ENCODE measurements at places on chromosomes 16 and 17.

DNA sequence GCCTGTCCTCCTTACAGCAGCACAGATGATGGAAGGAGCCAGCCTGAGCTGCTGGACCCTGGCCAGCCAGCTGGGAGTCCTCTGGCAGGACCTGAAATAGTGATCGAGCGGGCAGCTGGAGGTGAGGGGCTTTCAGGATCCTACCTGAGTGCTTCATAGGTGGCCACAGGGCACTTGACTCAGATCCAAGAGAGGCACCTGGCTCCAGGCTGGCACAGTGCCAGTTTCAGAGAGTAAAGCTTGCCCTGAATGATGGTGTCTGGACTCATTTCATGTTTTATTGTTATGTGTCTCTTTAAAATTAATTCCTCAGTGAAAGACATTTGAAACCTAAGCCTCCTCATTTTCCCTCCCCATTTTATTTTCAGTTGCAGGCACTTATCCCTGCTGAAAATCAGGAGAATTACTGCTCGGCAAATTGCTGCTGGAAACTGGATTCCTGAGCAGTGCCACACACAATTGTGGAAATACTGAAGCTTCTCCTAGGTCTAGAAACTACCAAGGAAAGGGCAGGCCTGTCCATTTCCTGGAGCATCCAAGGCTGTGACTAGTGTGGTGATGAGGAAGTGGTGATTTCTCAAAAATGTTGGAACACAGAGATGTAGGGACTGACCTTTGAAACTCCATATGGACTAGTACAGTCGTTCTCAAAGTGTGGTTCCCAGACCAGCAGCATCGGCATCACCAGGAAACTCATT, 16.1 kb upstream of the ADAMTS18 start:
- no peak for DNase-seq

DNA sequence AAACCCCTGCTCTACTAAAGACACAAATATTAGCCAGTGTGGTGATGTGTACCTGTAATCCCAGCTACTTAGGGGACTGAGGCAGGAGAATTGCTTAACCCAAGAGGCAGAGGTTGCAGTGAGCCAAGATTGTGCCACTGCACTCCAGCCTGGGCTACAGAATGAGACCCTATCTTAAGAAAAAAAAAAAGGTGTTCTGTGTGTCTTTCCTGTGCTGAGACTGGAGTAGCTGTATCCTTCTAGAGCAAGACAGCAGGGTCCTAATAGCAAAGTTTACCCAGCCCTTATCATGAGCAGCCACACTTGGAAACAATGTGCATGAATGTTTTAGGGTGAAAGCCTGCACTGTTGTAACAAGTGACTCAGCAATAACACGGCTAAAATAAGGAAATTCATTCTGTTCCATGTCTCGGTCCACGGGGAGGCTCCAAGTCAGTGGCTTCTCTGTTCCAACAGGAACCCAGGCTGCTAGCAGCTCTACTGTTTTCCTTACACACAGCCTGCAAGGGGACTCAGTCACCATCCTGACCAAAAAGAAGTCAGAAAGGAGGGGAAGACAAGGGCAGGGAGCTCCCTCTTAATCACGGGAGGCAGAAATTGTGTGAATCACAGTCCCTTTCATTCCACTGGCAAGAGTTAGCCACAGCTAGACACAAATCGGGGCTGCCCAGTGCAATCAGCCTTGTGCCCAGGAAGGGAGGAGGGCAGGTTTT, 7.1 kb upstream of the SLC5A11 start:
- no peak for DNase-seq

DNA sequence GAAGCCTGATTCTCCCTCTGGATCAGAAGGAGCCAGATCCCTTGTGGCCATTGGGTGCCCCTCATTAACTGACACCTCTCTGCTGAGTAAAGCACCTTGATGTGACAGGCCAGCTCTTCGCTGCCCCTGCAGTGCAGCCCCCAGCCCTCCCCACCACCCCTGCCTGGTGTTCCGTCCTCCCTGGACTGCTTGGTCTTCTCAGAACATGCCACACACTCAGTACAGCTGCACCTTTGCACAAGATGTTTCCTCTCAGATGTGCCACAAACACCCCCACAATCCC, 20.2 kb downstream of the GOSR2 start:
- no peak for DNase-seq

GRCh38 chr16:84597528-84597896, 20.4 kb downstream of the COTL1 start:
- DNase-seq, result no peak

- no peak for DNase-seq
Observed at GRCh38 chr17:73924909-73925186, 278.6 kb upstream of the RPL38 start.

DNA sequence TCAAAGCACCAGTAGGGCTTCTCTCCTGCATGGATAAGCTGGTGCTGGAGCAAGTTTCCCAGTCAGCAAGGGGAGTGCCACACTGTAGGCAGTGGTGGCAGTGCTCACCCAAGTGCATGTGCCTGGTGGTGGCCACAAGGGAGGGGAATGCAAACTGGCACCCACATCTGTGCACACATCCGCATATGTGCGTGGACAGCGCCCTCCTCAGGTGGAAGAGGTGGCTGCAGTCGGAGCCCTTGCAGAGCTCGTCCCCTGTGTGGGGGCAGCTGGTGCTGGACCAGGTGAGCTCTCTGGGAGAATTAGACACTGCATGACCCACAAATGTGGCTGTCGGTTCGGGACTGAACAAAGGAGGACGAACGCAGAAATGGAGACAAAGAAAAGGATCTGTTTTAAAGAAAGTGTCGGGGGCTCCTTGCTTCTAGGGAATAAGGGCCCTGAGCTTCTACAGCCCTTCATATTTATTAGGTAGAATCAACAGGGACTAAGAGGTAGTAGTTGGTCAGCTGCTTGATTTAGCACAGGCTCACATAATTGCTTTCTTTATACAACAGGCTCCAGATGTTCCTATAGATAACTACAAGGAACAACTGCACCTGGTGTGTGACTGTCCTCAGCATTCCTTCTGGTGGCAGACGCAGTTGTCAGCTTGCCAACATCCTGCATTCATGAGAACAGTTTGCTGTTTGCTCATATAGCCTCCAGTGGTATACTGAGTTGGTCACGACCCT, 5.3 kb upstream of the ZNF689 start:
- DNase-seq, result no peak

DNA sequence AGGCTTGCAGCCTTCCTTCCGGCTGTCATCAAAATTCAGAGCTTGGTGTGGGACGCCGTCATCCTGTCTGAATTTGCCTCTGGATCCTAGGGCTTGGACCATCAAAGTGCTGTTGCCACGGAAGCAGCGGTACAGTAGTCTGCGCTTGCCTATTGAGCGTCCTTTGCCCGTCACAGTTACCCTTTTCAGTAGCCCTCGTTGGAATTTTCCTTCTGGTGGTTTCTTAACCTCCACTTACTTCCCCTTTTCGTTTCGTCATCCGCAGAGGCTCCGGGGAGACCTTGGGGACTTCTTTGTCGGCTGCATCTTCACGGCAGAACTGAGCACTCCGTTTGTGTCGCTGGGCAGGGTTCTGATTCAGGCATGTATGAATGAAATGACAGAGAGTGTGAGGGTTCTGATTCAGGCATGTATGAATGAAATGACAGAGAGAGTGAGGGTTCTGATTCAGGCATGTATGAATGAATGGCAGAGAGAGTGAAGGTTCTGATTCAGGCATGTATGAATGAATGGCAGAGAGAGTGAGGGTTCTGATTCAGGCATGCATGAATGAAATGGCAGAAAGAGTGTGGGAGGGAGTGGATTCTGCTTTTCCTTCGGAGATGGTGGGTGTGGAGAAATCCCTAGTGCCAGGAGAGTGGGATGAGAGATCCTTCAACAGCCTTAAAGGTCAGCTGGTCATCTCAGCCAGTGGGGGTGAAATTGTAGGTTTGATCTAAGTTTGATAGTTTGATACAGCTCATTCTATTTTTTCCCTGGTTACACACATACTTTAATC, 8.0 kb downstream of the TLCD3A start:
- no peak for DNase-seq

DNA sequence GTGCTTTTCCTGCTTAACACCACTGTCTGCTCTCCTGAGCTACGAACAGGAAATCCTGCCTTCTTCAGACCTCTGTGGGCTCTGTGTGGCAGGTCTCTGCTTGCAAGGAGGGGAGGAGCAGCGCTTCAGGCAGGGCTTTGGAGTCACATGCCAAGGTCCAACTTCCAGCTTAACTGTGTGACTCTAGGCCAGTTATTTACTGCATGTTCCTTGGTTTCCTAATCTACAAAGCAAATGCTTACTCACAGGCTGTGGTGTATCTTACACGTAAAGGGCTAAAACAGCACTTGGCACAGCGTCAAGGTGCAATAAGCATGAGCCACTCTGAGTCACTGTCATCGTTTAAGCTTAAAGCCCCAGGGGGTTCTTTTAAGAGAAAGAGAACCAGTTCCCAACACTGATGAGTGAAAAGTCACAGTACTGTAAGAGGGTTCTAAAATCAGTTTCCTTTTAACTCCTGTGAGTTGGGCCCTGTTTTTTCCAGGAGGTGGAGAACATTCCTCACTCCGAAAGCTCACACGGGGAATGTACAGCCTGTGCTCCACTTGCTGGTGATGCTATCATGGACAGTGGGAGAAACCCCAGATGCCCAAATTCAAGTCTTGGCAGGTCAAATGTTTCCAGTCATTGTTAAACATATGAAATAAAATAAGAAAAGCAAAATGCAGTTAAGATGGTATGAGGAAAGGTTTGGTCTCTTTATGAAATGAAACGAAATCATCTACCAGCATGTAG, 54.1 kb upstream of the BCAR1 start:
- DNase-seq, result peak; percentile 54
